ENCODE measurements at places on chromosomes 6 and 20.

- DNase-seq: no peak
Measured at GRCh38 chr6:17169291-17169690, 67.4 kb downstream of the STMND1 start.

- no peak for DNase-seq
Measured at GRCh38 chr6:21594416-21595281, 1.1 kb downstream of the SOX4 start.

DNA sequence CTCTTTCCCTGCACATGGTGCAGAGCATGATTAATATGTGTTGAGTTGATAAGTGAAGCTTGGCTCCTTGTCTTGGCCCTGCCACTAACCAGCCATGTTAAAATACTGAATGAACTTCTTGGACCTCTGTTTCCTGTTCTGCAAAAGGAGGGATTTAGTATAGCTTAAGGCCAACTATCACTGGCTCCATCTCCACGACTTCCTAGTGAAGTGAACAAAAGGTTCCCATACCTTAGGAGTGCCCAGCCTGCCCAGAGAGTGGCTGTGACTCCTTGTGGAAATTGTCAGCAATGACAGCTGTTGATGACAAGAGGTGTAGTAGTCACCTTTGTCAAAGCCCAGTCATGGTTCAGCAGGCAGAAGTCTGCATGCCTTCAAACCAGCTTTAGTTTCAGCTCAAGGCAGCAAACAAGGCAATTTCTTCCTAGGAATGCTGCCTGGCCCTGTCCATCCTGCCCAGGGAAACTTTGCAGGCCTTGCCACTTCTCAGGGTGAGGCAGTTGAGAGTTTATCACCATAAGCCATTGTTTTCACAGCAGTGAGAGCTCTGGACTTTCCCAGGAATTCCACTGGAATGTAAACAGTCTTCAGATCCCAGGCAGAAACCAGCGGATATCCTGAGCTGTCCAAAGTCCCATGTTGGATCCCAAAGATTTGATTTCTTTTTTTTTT, 169.7 kb upstream of the TNFAIP3 start:
- DNase-seq: no peak

GRCh38 chr6:150470960-150471665, 102.3 kb downstream of the IYD start:
- DNase-seq: no peak

- no peak for DNase-seq
Measured at GRCh38 chr20:25453035-25453810, 45.8 kb downstream of the GINS1 start.

- no peak for DNase-seq
Measured at GRCh38 chr6:18392346-18392877, 5.3 kb downstream of the RNF144B start.

- no peak for DNase-seq
Measured at GRCh38 chr6:155201461-155202226, 62.2 kb upstream of the CLDN20 start.

DNA sequence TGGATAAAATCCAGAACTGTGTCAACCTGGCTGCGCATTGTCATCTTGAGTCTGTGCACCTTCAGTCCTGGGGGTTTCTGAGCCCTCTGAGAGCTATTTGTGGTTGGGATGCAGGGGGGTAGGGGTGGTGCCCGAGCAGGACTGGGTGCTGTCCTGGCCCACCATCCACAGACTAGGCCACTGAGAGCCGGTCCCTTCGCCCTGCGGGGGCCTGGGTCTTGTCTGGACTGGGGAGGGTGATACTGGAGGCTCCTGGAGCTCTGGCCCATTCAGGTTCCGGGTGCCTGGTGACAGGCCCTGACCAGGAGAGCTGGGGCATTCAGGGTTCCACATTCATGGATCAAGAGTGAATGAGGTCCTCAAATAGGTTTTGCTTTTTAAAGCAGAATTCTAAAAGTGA, 20.9 kb downstream of the SPDEF start:
- no peak for DNase-seq

DNA sequence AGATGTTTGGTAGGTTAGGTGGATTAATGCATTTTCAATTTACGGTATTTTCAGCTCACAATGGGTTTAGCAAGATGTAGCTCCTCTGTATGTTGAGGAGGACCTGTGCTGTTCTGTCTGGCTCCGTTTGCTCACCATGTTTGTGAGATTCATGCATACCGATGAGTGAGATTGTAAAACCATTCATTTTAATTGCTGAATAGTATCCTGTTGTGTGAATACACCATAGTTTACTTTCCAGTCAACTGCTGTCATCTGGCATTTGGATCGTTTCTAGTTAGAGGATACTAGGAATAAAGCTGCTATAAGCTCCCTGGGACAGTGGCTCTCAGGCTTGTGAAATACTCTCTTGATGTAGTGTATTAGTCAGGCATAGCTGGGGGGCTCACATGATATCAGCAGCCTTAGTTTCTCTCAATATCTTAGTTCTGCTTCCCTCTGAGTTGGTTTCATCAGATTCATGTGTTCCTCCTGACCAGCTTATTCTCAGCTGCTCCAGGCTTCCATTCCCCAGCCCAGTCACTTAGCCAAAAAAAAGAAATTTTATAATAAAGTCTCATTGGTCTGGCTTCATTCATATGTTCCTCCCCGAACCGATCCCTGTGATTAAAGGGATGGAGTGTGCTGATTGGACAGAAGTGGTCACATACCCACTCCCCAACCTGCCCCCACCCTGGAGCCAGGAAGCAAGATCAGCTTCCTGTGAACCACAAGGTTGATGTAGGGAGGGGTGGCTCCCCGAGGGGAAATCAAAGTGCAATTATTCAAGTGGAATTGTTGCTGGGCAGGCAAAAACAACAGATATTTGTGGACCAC, 10.9 kb upstream of the B4GALT5 start:
- DNase-seq: no peak

DNA sequence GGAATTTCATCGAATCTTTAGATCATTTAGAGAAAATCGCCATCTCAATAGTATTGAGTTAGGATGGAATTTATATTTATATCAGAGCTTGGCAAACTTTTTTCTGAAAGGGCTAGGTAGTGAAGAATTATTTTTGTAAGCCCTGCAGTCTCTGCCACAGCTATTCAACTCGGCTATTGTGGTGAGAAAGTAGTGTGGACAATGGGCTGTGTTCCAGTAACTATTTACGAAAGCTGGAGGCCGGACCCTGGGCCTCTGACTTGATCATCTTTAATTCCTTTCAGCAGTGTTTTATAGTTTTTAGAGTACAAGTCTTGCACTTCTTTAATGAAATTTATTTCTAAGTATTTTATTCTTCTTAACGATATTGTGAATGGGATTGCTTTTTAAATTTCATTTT, 201.5 kb downstream of the FARS2 start:
- no peak for DNase-seq

DNA sequence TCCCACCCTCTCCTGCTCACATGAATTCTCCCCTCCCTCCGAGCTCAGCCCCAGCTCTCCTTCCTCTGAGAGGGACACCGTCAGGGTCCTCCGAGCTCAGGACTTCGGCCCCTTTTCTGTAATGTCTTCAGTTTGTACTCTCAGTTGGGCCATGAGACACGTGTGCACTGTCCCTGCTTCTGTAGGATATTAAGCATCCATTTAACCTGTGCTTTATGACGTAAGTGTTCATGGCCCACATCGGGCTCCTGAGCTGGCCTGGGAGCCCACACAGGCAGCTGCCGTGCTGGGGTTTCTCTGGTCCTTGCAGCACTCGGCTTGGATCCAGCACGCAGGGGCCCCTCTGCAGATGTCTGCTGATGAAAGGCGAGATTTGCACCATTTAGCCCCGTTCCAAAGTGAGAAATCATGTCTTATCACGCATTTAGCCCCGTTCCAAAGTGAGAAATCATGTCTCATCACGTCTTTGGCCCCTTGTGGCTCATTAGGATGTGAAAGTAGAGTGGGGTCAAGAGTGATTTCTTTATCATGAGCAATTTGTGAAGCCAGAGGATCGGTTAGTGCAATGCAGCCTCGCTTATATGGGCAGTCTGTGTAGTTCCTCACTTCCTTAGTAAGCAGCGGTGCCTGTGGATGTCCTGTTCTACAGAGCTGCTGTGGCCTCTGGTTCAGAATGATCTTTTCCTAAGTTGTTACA, 25.3 kb downstream of the DUSP22 start:
- no peak for DNase-seq

- DNase-seq: peak; percentile 80
Measured at GRCh38 chr20:33685328-33686099, 671 bp downstream of the E2F1 start.

DNA sequence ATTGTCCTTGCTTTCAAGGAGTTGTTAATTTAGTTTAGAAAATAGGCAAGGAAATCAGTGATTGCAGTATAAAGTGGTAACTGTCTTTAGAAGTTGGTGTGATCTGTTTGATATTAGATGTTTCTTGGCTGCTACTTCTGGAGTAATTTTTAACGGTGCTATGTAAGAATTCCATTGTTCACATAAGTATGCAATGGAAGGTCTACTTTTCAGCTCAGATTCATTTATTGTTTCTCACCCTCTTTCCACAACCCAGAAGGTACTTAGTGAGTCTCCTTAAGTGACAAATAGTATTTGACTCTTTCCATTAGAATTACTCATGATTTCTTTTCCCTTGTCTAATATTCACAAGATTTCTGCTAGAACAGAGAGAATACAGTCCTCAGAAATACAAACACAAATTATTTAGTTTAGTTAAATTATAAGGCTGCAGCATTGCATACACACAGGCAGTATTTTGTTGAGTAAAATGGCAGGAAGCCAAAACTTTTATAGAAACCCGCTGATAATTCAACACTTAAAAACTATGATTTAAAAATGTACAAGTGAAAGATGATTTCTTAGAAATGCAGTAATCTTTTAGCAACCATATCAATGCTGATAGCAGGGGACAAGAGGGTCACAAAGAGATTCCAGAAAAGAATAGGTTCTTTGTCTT, 554.3 kb downstream of the CD109 start:
- DNase-seq: no peak

GRCh38 chr6:27582928-27583725, 110.2 kb upstream of the ZNF184 start:
- DNase-seq: peak; percentile 13

- no peak for DNase-seq
Measured at GRCh38 chr6:70314296-70314695, 11.4 kb upstream of the COL9A1 start.

GRCh38 chr20:63693083-63693732, 3.2 kb upstream of the TNFRSF6B start:
- DNase-seq: no peak

- DNase-seq: no peak
Measured at GRCh38 chr6:20729086-20729485, 194.8 kb downstream of the CDKAL1 start.

DNA sequence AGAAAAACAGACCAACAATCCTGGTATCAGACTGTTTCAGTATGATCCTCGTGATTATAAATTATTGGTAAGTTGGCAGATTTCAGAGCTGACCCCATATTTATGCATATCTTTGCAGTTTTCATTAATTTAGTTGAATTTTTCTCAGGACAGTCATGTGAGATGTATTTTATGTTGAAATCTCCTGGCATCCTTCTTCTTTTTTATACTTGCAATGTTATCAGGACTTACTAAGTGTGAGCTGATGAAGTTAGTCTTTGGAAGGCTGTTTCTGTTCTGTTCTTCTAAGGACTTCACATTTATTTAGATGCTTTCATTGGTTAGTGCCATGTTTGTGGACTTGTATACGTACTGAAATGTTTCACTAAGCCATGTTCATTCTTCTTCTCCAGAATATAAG, 17.2 kb downstream of the SMPDL3A start:
- DNase-seq: no peak

DNA sequence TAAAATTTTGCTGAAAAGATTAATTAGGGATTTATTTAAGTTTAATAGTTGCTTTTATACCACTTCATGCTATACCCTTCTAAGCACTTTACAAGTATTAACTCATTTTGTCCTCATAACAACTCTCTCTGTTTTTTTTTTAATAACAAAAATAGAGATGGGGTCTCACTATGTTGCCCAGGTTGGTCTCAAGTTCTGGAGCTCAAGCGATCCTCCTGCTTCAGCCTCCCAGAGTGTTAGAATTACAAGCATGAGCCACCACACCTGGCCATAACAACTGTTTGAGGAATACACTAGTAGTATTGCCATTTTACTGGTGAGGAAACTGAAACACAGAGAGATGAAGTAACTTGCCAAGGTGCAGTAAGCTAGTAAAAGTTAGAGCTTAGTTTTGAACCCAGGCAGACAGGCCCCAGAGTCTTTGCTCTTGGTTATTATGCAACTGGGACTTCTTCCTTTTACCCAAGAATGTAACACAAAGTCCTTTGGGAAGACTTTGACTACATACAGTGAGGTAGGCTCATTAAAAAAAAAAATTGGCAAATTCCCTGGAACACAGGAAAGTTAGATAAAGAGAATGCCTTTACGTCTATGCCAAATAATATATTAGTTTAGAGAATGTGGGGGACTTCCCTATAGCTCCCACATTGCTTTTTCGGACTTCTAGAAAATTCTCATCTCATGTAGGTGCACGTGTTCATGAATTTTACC, 11.4 kb downstream of the ANKS1A start:
- DNase-seq: no peak

DNA sequence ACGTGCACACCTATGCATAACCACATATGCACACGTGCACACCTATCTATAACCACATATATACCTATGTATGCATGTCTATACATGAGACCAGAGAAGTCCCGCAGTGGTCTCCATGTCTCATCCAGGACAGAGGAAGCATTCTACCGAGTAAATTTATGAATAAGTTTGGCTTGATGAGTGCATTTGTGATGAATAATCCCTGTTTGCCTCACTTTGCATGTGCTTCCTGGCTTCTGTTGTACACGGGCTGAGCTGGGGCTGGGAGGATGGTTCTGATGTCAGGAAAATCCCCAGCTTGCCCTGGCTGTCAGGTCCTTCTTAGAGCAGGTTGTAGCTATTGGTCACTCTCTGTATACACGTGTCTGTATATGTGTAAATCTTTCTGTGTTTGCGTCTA, 157.6 kb upstream of the RPS6KA2 start:
- no peak for DNase-seq

DNA sequence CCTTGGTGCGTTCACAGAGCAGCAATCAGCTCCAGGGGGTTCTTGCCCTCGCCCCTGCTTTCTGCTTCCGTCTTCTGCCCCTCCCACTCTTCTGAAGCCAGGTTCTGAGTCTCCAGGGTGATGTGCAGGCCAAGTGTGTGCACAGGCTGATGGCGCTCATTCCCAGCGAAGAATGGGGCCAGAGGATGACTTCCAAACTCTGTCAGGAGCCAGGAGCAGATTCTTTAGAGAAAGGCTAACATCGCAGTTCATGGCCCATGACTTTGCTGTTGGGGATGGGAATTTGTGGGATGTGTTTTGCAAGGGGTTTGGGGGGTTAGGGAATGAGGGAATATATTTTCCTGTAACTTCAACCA, 56.1 kb upstream of the CCN6 start:
- no peak for DNase-seq
